ENCODE measurements at places on chromosomes 12 and 14. TPM values are rescaled to one million over a fixed set of nuclear protein-coding genes. Genes with fewer than 3 reads are reported as not detected.

HOXC12 gene
- total RNA-seq: not detected

DNA sequence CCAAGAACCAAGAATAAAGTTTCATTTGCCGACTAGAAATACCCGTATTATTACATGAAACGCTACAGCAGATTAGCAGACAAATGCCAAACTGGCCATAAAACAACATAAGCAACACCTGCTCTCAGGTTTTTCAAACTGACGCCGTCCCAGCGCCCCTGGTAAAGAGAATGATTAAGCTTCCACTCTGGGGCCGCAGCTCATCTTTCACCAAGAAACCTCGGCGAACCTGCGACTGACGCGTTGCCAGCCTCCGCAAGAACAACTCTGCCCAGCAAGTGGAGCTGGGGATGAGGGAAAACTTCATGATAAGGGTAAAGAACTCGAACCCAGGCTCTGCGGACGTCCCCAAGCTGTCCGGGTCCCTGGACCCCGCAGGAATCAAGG lies 530 bp downstream of the ARL1 start:
- H3K27me3 ChIP-seq: no peaks in the 10 kb centered on the region
- H3K4me3 ChIP-seq: peak overlapping the region; percentile 60
- H3K36me3 ChIP-seq: no peaks in the 10 kb centered on the region
- peaks cover 14% of the 10 kb centered on the region for H3K4me1 ChIP-seq

DNA sequence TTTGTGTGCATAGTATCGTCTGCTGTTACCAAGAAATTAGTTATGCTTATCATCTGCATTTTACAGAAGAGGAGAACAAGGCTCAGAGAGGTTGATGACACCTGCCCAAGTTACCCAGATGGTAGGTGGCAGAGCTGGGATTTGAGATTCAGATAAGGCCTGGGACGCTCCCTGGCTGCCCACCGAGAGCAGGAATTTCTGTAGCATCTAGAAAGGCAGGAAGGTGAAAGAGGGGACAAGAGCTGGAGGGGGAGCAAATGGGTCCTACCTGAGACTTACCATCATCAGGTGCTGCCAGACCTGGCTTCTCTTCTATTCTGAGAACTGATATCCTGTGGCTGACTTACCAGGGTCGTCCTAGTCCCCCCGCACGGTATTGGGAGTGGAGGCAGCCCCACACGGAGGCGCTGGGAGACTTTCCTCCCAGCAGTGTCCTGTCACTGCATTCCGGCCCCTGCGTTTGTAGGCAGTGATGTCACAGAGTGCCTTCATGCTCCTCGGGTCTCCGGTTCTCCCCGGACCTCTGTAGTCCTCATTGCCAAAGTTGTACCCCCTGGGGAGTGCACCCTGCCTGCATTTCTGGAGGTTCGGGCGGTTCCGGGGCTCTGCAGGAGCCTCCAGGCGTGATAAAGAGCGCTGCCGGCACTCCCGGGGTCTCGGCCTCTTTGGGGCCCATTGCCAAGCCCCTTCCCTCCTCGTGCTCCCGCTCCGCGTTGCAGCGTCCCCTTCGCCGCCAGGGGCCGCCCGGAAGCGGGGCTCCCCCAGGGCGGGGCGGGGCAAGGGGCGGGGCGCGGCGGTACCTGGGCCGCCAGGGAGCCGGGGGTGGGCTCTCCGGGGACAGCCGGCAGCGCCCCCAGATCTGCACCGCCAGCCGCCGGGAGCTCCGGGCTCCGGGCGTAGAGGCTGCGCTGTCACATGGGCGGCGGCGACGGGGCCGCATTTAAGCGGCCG lies at the start of gene CABP1:
Gene CABP1 (plus strand): TSS at position 856 of the 951 bp plus-strand sequence. CDS start 60 bp downstream, at position 916.
- no peaks in the 10 kb centered on the region for H3K4me1 ChIP-seq
- no peak within 1 kb of the TSS for H3K27ac ChIP-seq
- peak within 1 kb of the TSS; percentile 26 for H3K4me3 ChIP-seq
- H3K36me3 ChIP-seq: no peaks in the 10 kb centered on the region
- DNase-seq: peak; percentile 62

DNA sequence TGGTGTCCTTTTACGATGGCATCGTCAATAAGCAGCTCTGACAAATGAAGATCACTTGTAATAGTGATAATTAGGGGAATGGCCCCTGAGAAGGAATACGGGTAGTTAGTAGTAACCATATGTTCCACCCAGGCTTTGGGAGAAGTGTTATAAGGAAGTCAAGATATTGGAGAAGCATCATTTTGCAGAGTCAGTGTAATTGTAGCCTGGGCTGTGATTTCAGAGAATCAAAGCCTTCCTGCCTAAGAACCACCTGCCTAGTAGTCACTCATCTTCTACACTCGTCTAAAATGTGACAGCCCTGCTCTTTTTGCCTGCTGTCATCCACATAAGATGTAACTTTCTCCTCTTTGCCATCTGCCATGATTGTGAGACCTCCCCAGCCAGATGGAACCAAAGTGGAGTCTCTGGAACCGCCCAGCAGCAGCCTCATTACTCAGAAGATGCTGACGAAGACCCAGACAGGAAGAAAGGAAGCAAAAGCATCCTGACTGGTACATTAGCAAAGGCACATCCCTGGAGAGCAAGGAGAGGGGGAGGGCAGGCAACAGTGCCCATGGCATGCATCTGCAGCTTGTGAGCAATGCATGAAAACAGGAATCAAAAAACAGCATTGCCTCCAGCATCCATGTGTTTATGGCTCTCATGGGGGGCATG lies 12.6 kb upstream of the EDDM3A start:
- no peak for DNase-seq
- no peaks in the 10 kb centered on the region for H3K4me1 ChIP-seq
- no peaks in the 10 kb centered on the region for H3K36me3 ChIP-seq
- no peak overlapping the region for H3K4me3 ChIP-seq

All from pancreas (tissue), 10 donors.